Activated CD4-positive, CD25-positive, alpha-beta regulatory T cell treated with anti-CD3 and anti-CD28 coated beads, Interleukin-2, amount 50 U/mL, for 16 hours (primary cell): ENCODE measurements at places on chromosomes 1 and 21.

GRCh38 chr21:15682186-15682895 lies 47.4 kb upstream of the USP25 start:
- no peak for DNase-seq

- no peak for DNase-seq
Observed at GRCh38 chr1:18670121-18670867, 39.6 kb downstream of the PAX7 start.

DNA sequence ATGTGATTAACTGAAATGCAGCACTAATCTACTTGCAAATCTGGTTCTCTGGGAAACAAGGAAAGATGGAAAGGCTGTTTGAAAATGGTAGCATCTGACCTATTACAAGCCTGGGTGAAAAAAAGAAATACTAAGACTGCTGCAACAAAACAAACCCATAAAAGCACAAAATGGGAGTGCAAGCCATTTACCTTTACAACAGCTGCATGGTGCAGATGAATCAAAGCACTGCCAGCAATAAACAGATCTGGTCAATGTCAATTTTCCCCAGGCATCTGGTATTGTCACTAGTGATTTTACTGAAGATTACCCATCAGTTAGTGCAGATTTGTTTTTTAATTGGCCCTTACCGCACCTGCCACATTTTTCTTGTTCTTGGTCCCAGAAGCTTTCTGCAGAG lies 1341.7 kb downstream of the PLA2G4A start:
- no peak for DNase-seq

DNA sequence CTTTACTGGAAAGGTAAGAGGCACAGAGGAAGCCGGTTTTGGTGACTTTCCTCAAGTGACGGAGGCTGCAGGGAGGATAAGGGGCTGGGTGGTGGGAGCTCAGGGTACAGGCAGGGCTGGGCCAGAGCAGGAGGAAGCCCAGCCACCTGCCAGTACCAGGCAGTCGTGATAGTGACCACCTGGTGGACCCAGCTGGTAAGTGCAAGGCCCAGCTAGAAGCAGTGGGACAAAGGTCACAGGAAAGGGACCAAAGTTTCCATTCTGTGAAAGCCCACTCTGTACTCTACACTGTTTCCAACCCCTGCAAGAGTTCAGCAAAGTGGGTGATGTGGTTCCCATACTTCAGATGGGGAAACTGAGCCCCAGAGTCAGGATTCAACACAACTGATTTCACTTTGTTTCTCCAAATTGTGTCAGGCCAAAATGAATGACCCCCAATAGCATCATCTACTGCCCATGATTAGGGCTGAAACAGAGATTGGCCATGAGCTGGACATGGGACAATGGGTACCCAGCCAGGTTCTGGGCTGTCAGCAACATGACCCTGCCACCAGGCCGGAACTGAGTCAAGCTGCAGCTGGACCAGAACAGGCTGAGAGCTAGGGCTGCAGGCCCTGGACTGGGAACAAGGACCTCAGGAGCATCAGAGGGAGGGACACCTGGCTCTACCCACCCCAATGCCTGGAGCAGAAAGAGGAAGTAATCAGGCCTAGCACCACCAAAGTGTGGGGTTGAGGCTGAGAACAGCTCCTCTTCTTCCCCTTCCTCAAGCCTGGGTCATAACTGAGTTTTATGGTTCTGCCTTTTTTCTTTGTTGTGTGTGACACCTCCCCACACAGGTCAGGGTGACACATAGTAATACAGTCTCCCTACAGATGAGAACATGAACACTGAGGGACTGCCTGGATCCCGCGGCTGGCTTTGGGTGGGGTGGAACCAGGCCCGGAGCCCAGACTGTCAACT lies 50.2 kb downstream of the KCNN3 start:
- no peak for DNase-seq

DNA sequence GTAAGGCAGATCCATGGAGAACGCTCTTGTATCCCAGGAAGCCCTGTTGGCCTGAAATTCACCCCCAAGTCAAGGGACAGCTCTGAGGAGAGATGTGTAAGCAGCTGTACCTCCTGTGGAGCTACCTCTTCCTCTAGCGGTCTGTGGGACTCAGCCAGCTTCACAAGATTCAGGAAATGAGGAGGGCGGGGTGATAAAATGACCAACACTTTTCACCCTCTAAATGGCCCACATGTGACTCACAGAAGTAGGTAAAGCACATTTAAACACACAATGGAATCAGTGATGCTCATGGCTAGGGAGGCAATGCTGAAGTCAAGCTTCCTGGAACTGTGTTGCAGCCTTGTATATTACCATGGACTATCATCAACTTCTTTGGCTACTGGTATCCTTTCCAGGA lies at the start of gene SH2D1B:
TSS of gene SH2D1B (minus strand) at position 135 of the 400 bp plus-strand sequence. CDS start at position 15, 120 bp downstream.
- DNase-seq = no peak

DNA sequence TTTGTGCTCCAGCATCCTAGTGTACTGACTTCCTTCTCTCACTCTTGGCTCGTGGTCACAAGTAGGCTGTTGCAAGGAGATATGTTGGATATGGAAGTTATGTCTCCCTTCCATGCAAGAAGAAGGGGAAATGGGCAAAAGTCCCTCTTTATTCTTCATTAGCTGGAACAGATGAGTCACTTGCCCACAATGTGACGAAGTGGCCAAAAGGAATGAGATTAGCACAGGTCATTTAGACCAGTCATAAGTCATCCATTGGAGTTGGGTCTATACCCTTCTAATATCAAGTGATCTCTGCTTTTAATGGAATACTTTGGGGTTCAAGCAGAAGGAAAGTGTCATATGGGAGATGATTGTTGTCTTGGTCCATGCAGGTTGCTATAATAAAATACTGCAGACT lies 91.2 kb upstream of the NGF start:
- no peak for DNase-seq

DNA sequence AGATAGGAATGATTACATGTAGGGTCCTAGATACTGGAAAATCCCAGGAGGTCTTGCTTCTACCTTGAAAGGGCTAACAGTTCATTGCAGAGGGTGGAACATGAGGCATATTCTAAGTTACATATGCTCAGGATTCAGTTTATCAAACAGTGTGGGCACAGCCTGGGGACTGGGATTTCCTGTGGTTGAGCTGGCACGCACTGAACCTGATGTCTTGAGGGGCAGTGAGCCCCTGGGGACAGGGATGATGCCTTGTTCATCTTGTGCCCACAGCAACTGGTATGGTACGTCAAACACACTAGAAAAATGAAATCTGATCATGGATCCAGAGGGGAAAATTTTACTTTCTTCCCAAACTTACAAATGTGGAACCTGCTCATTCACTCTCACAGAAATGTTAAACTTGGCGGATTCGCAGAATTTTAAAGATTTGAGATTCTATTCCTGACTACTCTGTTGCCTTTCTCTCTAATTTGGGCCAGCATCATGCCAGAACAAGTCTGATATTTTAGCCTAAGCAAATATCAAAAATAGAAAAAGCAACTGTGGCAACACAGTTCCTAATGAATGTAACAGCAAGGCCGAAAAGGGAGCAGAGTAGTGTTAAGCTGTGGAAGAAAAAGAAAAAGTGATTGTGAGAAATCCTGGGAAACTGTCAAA lies 68.2 kb upstream of the COL24A1 start:
- no peak for DNase-seq

DNA sequence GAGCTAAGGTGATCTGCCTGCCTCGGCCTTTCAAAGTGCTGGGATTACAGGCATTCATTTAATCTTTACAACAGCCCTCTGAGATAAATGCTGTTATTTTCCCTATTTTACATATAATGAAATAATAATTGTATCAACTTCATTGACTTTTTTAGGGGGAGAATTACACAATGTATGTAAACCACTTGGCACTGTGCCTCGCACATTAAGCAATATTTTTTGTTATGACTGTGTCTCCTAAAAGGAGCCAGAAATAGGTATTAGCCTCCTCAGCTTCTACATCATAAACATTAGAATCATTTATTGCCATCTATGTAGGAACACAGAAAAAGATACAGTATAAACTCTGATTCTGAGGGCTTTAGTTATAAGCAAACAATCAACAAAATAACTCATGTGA lies 1.1 kb upstream of the DNAJC28 start:
- DNase-seq = no peak

DNA sequence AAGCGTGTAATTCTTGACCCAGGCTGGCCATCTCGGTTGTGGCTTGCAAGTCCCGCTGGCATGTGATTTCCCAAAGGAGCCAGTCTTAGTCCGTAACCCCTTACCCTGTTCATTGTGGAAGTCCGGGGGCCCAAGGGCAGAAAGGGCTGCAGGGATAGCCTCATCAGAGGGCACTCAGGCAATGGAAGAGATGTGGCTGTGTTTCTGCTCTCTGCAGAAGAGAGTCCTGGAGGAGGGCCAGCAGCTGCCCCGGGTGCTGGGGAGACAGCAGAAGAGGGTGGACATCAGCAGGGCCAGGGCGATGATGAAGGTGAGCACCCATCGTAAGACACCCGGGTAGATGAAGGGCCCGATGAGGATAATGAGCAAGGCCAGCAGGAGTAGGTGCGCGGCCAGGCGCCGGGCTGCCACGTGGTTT lies 830 bp downstream of the RNF186 start:
- DNase-seq = no peak

- DNase-seq = no peak
Observed at GRCh38 chr1:186738926-186739325, 58.7 kb upstream of the PTGS2 start.

GRCh38 chr1:170687621-170688020 lies 23.7 kb downstream of the PRRX1 start:
- no peak for DNase-seq

- DNase-seq = no peak
Observed at GRCh38 chr1:237507005-237507404, 383.7 kb downstream of the ZP4 start.

DNA sequence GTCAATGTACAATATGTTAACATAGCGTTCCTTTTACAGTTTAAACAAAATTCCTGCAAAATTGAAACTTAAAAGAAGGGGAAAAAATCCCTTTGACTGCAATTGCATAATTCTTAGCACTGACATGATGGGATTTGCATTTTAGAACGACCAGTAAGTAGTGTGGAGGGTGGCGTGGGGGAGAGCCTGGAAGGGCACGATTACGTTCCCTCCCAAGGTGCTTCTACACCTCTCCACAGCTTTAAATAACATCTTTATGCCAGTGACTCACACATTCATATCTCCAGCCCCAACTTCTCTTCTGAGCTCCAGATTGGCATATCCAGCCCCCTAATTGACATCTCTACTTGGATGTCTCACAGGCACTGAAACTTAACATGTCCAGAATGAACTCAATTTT lies 64.3 kb downstream of the OLFML3 start:
- DNase-seq = no peak

DNA sequence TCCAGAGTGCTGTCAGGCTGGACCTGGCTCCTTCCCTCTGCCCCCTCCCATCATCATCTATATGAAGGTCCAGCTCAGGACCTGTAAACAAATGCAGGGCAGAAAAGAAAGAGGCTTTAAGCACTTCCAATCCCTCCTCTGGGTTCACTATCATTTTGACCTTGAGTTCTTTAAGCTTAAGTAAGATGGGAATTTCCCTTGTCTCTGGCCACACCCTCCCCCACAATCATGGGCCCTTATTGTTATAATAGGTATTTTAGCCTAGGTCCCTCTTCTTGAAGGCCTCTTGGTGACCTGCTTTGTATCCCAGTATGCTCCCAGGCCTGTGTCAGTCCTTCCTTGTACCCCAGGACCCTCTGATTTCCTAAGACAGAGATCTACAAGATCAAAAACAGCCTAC lies 45.1 kb upstream of the EPS15 start:
- DNase-seq = no peak

GRCh38 chr1:22893292-22893691 lies 79.4 kb downstream of the LACTBL1 start:
- no peak for DNase-seq

- DNase-seq = no peak
Observed at GRCh38 chr1:77888081-77888780, at the start of gene NEXN. TSS of gene NEXN (plus strand) at chr1:77888624. CDS start at chr1:77916107, 27,483 bp downstream.

GRCh38 chr21:46538851-46539666 lies 65.8 kb downstream of the S100B start:
- no peak for DNase-seq
